ENCODE measurements at places on chromosomes 16 and 17.

DNA sequence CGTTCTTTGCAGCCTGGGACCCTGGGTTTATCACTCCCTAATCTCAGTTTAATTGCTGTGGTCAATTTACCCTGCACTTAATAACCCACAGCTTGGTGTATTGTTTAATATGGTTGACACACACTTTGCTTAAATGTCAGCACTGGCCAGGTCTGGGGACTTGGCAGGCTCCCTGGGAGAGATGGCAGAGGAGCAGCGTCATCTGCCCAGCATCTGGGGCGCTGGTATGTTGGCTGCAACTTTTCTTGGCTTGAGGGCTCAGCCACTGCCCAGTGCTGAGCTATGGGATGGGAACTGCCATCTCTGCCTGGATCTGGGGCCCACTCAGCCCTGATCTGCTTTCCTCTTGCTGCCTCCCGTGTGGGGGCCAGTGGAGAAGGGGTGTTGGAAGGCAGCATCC lies 115.7 kb upstream of the IRX3 start:
- DNase-seq: no peak

GRCh38 chr17:82944990-82945389 lies 105.2 kb upstream of the ZNF750 start:
- no peak for DNase-seq

- no peak for DNase-seq
Observed at GRCh38 chr16:85047867-85048455, 20.4 kb downstream of the KIAA0513 start.

GRCh38 chr17:1992541-1992940 lies 32.6 kb downstream of the RTN4RL1 start:
- no peak for DNase-seq

DNA sequence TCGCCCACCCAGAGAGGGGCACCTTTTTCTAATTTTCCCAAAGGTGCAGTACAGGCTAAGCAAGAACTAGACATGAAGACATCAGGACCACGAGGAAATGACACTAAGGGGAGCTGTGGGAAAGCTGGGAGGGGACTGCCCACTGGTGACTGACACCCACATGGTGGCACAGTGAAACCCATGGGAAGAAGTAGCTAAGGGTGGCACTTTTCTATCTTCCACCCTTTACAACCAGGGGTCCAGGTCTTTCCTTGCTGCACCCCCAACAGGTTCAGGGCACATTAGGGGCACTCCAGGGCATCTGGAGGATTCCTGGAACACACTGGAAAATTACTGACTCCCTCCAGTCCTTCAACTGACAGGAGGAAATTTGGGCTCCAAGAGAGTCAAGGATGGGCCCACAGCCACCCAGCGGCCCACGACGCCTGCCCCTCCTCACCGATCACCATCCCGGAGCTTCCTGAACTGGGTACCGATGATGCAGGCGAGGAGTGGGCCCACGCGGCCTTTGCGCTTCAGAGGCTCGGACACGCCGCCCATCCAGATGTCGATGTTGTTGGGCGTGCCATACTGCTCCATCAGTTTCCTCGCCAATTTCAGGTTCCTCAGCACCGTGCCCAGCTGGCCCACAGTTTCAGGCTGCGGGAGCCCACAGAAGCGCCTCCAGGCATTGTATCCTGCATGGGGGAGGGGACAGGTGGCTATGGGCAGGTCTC lies 9.4 kb downstream of the MPO start:
- DNase-seq: no peak

DNA sequence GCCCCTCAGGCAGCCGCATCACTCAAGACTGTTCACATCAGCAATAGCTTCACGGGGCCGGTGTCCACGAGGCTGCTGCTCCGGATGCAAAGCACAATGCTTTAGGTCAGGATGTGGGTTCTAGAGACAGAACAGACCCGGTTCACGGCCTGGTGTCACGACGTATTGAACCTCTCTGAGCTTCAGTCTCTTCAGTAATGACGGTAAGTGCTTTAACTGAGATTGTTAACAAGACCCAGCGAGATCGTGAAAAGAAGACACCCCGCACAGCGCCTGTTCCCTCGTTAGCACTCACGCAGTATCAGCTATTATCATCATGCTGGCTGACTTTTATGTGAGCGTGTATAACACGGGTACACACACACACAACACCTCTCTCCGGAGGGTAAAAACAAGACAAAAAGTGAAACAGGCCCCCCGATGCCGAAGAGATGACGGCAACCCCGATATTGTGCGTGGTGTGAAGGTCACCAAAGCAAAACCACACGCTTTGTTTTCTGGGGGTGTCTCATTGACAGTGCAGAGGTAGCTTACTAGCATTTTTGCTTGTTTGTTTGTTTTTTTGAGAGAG lies 21.4 kb upstream of the ABR start:
- DNase-seq: no peak

- DNase-seq: no peak
Observed at GRCh38 chr17:2947996-2948550, 115.3 kb downstream of the OR1D5 start.

DNA sequence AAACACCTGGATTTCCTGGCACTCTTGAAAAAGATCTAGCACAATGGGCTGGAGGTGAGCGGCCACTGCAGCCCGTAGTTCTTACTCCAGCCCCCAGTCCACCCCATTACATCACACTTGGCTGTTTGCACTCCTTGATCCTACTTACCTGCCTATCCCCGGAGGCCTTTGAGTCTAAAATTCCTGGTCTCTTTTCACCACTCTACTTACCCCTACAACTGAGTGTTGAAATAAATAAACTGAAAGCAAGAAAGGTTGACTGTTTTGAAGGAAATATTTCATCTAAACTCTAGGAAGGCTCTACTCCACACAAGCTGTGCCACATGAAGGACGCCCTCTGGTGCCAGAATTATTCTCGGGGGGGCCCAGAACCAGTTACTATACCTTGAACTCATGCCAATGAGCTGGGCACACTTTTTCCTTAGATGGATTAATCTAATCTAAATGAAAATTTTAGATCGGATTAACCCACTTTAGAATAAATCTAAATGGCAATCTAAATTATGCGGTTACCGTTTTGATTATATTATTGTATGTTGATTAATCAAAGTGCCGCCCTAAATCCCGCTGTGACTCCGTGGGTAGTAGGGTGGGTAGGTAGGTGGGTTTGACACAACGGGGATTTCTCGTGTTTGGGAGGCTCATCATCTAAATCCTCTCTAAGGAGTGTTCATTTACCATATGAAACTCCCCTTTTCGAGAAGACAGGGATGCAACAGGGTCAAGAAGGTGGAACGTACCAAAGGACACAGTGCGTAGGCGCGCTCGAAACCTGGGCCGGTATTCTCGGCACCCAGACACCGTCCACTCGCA lies 651 bp upstream of the EIF1 start:
- peak; percentile 61 for DNase-seq

- DNase-seq: no peak
Observed at GRCh38 chr17:77504652-77505155, 363.9 kb downstream of the SEC14L1 start.

GRCh38 chr17:37750292-37750691 lies 5.4 kb upstream of the HNF1B start:
- no peak for DNase-seq

GRCh38 chr16:71360378-71360777 lies 1.9 kb downstream of the CALB2 start:
- DNase-seq: no peak

All from NCI-H1417 treated with DMSO at 0.1 percent for 48 hours (cell line).